ENCODE measurements at places on chromosomes 2 and 18. TPM values are rescaled to one million over a fixed set of nuclear protein-coding genes. Genes with fewer than 3 reads are reported as not detected.
A peak's percentile ranks its signal among the peaks of the same experiment; 100 is the strongest.

The GREB1L gene
- polyA plus RNA-seq, result not detected

The SPATA3 gene
- polyA plus RNA-seq, result not detected

The SCN7A gene
- polyA plus RNA-seq, result 7.0 TPM

The LYG1 gene
- 0.86 TPM for polyA plus RNA-seq

The UPP2 gene
- polyA plus RNA-seq, result not detected

The MYO1B gene
- 110 TPM for polyA plus RNA-seq

The NPPC gene
- not detected for polyA plus RNA-seq

The C1GALT1C1L gene
- 0.51 TPM for polyA plus RNA-seq

DNA sequence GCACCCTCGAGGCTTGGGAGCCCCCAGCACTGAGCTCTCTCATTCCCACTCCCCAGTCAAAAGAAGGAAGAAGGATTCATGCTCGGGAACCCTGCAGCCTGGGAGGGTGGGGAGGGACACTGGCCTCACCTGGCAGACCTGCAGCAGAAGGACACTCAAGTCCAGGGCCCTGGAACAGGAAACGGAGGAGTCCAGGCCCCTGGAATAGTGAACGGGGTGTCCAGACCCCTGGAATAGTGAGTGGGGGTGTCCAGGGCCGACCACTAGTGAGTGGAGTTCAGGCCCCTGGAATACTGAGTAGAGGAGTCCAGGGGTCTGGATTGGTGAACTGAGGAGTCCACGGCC is 292.5 kb downstream of the NDUFA10 start:
- no peak for DNase-seq

DNA sequence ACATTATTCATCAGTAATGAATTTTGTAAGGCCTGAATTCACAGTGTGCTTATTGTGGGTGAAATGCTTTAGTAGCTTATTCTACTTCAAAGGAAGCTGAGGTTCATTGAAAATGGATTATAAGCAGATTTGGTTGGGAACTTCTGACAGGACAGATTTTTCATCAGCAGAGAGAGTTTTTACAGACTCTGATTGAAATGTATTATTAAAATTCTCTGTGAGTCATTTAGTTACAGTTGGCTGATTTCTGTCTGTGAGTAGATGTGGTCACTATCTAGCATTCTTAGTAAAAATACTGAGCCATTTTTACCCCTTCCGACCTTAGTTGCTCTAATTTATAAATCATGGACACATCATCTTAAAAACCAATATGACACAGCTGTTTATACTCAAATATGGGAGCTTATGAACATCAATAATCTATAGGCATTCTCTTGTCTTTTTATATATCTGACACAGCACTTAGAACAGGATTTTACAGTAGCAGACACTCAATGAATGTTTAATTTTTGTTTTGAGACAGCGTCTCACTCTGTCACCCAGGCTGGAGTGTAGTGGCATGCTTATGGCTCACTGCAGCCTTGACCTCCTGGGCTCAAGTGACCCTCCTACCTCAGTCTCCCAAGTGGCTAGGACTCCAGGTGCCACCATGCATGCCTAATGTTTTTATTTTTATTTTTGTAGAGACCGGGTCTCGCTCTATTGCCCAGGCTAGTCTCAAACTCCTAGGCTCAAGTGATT is 239.6 kb downstream of the BABAM2 start:
- DNase-seq, result no peak

DNA sequence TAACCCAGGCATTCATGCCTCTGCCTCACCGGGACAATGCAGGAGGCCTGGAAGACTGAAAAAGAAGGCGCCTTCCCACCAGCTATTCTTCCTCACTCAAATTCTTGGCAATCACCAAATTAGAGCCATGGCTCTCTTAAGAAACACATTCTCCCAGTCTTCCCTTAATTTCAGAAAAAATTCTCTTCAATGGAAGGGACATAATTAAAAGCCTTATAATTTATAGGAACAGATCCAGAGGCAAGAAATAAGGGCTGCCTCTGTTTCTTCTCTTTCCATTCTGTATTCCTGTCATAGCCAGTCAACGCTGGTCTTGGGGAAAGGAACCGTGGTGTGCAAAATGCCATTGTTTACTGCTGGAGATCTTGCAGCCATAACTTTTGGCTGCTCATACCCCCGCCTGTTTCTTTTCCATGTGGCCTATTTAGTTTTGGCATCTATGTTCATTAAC is 32.8 kb downstream of the DTNA start:
- no peak for DNase-seq

- no peak for DNase-seq
Measured at GRCh38 chr2:64442277-64442676, 11.7 kb upstream of the LGALSL start.

- DNase-seq, result peak; percentile 65
Measured at GRCh38 chr18:59249199-59249774, 24.0 kb downstream of the RAX start.

- no peak for DNase-seq
Measured at GRCh38 chr2:159989249-159989648, 73.2 kb downstream of the PLA2R1 start.

- DNase-seq, result no peak
Measured at GRCh38 chr2:238497610-238498005, 70.9 kb downstream of the ASB1 start.

DNA sequence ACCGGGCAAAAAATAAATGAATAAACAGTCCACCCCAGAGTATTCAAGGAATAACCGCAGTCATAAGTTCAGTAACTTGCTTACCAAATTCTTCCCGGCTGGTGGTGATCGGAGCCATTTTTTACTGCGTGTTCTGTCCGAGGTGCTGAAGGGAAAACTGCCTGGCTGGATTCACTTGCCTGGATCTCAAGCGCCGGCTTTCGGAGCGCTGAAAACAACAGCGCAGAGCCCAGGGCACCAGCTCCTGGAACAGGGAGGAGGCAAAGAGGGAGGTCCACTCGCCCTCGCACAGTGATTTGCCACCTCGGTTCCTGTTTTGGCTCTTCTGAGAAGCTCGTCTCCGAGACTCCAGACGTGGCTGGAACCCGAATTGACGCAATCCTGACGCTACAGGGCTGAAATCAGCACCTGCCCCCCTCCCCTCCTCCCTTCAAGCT is at the start of gene SYT4:
TSS of gene SYT4 (minus strand) at position 327 of the 437 bp plus-strand sequence. CDS start at position 118, 209 bp downstream.
- DNase-seq, result no peak

GRCh38 chr2:108640731-108641130 is 78.6 kb upstream of the RANBP2 start:
- peak; percentile 55 for DNase-seq

DNA sequence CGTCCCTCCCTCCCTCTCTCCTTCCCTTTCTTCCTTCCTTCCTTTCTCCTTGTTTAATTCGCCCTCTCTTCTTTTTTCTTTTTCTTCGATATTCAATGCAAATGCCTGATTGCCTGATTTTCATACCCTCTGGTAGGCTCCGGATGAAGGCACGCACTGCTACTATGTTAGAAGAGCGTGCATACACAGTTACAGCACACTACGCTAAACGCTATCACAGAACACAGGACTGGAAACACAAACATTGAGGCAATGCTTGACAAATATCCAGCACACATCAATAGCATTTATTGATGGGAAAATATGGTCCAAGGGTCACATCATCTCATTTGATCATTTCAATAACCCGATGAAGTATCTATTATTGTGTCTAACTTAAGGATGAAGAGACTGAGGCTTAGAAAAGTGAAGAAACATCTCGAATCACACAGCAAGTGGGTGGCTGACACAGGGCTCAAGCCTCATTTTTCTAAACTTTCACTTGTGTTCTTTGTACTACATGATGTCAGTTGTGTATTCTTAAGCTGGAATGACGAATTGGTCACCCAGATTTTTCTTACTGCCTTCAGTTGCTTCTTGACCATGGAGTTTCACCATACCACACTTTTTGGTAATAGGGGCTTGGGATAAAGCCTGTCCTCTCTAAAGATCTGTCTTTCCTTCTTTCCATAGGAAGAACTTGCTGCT is 101.8 kb downstream of the TRIB2 start:
- no peak for DNase-seq

DNA sequence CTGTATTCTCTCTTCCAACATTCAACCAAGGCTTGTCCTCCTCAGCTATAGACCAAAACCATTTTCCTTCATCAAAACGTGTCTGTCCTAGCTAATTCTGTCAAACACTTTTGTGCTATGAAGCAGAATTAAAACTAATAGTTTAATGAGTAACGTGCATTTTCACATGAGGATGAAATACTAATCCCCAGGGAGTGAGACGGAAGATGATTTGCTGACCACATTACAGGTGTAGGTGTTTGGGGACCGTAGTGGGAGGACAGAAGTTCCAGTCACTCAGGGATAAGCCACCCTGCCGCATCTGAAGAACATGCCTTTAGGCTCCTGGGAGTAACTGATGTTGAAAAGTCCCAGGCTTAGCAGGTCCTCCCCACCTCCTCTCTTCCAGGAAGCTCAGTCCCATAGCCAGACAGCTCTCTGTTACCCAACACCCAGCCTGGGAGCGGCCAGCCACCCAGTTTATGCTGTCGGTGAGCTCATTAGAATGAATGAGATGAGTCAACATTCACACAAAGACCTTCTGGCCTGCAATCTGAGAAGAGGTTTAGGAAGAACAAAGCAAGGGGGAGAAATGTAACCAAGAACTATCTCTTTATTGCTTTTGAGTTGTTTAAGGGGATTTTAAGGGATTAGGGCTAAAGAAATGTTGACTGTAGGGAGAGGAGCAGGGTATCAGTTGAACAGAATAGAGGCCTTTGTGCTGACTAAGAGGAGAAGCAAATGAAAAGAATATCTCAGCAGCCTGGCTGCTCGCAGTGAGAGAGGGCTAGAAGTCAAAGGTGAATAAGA is 122.5 kb downstream of the FOXI3 start:
- no peak for DNase-seq

DNA sequence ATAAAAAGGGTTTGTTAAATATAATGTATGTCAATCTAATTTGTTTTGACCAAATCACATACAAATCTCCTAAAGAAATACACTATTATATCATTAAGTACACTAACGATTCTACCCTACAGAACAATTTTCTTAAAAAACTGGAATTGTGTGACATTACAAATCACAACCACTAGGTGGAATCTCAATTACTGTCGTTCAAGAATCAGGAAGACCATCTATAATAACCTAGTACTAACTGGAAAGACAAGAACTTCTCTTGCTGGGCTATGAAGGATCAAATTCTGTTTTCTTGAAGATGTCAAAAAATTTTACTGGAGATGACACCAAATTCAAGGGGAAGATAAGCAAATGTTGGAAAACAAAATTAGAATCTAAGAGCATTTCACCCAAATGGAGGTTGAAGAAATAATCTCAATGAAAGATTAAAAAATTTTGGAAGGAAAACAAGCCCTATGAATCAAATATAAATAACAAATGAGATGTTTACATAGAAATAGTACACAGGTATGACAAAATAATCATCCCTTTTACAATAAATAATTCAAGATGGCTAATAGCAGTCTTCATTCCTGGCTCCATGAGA is 110.9 kb downstream of the STK39 start:
- DNase-seq, result no peak

- DNase-seq, result no peak
Measured at GRCh38 chr2:130729322-130730299, 741 bp downstream of the GPR148 start.

- DNase-seq, result no peak
Measured at GRCh38 chr2:176873403-176873802, 339.2 kb upstream of the HNRNPA3 start.

DNA sequence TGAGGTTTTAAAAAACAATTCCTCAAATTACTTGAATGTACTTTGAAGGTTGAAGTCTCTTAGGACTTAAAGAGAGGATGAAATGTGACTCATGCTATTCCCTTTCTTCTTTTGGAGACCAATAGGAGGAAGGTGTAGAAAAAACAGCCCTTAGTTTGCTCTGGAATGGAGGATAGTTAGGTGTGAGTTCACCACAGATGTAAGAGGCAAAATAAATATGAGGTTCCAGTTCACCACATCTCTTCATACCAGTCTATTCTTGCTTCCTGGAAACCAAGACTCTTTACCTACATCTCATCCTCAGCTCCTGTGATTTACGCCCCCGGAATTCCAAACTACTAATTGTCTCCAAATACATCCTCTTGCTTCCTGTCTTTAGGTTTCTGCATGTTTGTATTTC is 77.5 kb upstream of the TTC21B start:
- no peak for DNase-seq

GRCh38 chr2:60478660-60479059 is 74.8 kb downstream of the BCL11A start:
- DNase-seq, result no peak

- DNase-seq, result no peak
Measured at GRCh38 chr2:101185656-101186055, 34.5 kb upstream of the TBC1D8 start.

DNA sequence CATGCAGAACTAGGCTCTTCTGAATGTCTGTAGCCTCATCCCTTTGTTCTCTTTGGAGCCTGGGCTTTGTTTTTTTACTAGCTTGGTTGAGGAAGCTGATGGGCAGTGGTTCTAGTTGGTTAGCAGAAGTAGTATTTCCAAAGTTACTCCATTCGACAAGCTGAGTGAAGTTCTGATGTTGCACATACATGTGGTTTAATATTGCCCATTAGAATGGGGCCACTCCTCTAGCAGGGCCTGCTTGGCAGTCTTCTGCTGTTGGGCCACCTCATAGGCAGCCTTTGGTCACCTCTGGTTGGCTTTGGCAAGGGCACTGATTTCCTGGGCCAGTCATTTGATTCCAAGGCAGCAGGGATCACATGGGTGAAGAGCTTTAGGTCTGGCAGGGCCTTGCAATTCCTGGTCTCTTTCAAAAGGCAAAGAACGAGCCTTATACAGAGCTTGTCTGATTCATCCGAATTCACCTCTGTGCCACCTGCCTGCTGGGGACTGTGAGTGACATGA is 2.5 kb downstream of the RPIA start:
- DNase-seq, result no peak

DNA sequence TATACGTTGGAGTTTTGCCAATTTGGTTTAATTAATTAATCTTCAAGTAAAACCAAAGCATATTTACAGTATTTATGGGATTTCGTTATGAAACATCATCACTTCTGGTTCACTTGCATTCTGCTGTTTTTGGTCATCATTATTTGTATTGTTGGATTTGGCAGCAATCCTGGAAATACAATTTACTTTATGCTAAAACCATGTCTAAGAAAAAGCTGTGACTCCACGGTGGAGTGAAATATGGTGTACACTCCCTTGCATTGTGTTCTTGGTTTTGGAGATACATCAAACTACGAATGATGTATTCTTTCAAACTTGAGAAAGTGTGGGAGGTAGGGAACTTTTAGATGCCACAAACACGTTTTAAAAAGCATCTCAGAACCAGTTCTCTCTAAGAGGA is 106.4 kb downstream of the CTAGE1 start:
- DNase-seq, result peak; percentile 23

DNA sequence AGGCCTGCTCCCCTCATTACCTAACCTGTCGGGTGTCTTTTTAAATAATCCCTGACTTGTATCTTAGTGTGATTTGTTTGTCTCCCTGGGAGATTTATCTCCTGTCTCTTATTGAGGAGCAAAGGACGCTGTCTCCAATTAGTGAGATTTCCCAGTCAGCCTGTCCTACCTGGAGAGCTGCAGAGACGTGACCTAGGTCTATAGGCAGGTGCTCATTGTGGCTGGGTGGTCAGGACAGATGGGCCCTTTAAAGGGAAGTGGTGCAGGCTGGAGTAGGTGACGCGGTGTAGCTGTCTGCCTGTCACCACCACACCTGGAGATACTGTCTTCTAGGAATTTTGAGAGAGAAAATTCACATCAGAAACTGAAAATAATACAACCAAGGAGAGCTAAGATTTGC is 28.0 kb downstream of the PLB1 start:
- no peak for DNase-seq

GRCh38 chr2:890791-891190 is 59.9 kb upstream of the SNTG2 start:
- DNase-seq, result no peak
